Muscle of back (tissue), 13 donors: ENCODE measurements at places on chromosomes 4 and X. TPM values are rescaled to one million over a fixed set of nuclear protein-coding genes. Genes with fewer than 3 reads are reported as not detected.

- no peak for DNase-seq
Observed at GRCh38 chr4:11209826-11210225, 218.9 kb downstream of the HS3ST1 start.

- no peak for DNase-seq
Observed at GRCh38 chrX:16931855-16932575, 14.4 kb upstream of the REPS2 start.

DNA sequence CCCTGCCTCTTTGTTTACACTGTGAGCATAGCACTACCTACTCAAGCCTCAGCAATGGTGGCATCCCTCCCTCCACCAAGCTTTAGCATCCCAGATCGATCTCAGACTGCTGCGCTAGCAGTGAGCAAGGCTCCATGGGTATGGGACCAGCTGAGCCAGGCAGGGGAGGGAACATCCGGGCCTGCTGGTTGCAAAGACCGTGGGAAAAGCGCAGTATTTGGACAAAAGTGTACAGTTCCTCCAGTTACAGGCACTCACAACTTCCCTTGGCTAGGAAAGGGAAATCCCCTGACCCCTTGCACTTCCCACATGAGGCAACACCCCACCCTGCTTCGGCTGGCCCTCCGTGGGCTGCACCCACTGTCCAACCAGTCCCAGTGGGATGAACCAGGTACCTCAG, 26.5 kb downstream of the EGF start:
- no peak for DNase-seq

- no peak for DNase-seq
Observed at GRCh38 chr4:117550085-117550484, 464.7 kb upstream of the TRAM1L1 start.

GRCh38 chr4:128663325-128663724, 146.2 kb upstream of the JADE1 start:
- DNase-seq: no peak

GRCh38 chr4:155207534-155208257, 740 bp upstream of the NPY2R start:
- peak; percentile 5 for DNase-seq

GRCh38 chrX:8447368-8447767, 17.3 kb upstream of the VCX3B start:
- no peak for DNase-seq

DNA sequence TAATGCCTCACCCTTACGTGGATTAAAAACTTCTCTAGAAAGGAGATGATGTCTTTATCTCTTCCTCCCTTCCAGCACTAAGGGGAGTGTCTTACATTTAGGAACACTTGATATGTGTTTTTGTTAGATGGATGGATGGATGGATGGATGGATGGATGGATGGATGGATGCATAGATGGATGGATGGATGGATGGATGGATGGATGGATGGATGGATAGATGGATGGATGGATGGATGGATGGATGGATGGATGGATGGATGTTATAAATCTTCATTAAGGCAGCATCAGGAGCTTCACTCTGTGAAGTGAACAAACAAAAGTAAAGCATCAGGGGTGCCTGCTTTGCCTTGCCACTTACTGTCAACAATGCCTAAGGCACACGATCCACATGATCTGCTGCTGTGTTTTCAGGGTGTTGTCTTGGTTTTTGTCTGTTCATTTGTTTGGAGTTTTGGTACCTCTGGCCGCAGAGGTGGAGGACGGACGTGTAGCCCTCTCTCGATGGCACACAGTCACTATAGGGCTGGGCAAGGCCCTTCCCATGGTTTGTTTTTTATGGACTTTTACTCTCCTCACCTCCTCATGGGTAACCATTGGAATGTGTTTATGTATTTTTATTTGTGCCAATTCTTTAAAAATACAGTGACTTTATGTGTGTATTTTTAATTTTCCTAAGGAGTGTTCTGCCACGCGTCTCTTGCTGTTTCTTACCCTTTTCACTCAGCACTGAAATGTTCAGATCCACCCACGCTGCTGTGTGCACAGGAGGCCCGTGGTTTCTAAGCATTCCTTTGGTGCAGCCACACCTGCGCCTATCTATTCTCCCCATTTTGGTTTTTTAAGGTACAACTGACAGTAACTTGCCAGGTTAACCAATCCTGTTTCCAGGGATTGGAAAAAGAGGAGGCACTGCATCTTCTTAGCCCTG, 91.8 kb upstream of the ENPP6 start:
- no peak for DNase-seq

DNA sequence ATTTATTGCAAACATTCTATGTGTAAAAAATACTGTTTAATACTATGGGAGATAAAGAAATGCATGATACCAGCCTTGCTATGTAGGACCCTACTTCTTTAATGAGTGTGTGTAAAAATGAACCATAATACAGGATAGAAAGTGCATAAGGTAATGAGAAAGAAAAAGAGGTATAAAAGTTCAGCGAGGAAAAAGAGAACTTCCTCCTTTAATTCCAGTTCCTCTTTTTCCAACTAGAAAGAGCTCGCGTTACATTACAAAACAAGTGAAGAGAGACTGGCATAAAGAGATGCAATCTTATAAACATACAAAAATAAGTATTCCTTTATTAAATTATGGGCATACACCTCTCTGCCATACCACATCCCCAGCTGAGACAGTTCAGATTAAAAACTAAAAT, 77.4 kb downstream of the ANKRD17 start:
- no peak for DNase-seq

GRCh38 chr4:137768196-137768595, 235.9 kb upstream of the PCDH18 start:
- DNase-seq: no peak

GRCh38 chrX:41153448-41153847, 68.2 kb downstream of the USP9X start:
- DNase-seq: no peak

DNA sequence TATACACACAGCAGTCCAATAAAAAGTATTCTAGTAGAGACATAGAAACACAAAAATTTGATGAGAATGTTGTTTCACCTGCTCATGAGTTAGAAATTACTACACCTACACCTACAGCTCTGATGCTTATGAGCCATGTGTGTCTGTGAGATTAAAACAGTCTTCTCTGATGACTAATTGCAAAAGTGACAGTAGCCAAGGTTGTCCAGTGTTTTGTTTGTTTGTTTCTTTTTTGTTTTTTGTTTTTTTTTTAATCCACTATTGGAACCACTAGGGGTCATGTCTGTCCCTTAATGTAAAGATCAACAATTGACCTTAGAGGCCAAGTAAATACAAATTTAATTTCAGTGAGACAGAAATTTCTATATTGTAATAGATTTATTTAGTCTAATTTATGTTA, 423.1 kb downstream of the TEX13C start:
- no peak for DNase-seq

- no peak for DNase-seq
Observed at GRCh38 chr4:110621839-110622751, 782 bp downstream of the PITX2 start.

- DNase-seq: peak; percentile 41
Observed at GRCh38 chr4:62226082-62226481, 1026.0 kb downstream of the ADGRL3 start.

- DNase-seq: peak; percentile 63
Observed at GRCh38 chrX:119067023-119067739, 5.6 kb upstream of the CT47C1 start.

- DNase-seq: peak; percentile 10
Observed at GRCh38 chr4:91434631-91435030, 869.1 kb upstream of the GRID2 start.

- no peak for DNase-seq
Observed at GRCh38 chr4:125276811-125277210, 37.9 kb upstream of the FAT4 start.

CT83 gene
- polyA plus RNA-seq: not detected

CFP gene
- 2.7 TPM for polyA plus RNA-seq

CENPI gene
- polyA plus RNA-seq: 5.0 TPM

TCEAL6 gene
- polyA plus RNA-seq: not detected

EREG gene
- 0.12 TPM for polyA plus RNA-seq

HELT gene
- not detected for polyA plus RNA-seq

MAGED4 gene
- polyA plus RNA-seq: 15.2 TPM

MAGEA9B gene
- not detected for polyA plus RNA-seq

NAP1L5 gene
- polyA plus RNA-seq: 9.2 TPM
